Vagina (tissue), 2 donors: ENCODE measurements at places on chromosomes 13 and 19.

DNA sequence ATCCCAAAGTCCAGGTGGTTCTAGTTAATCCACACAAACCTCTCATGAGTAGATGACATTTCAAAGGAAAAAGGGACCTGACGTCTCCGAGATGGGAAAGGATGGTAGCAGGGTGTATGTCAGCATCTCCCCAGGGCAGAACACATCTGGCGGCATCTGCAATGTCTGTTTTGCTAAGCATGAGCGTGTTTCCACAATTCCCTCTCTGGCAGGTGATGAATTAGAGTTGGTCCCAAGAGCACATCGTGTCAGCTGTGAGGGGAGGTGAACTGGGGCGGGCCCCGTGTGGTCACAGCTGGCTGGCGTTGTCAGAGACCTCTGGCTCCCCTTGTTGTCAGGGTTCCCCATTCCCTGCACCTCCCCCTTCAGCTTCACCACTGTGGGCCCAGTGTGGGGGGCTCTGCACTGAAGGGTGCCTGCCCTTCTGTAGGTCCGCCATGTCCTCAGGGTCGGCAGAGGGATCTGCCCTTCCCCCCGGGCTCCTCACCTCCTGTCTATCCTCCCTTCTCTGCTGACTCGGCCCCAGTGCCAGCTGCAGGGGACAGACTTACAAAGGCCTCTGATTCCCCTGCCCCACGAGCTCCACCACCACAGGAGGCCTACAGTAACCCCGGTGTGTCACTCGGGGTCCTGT lies 58.2 kb downstream of the CDADC1 start:
- DNase-seq: peak; percentile 84

GRCh38 chr13:110702591-110703526 lies 3.1 kb downstream of the CARS2 start:
- no peak for DNase-seq

DNA sequence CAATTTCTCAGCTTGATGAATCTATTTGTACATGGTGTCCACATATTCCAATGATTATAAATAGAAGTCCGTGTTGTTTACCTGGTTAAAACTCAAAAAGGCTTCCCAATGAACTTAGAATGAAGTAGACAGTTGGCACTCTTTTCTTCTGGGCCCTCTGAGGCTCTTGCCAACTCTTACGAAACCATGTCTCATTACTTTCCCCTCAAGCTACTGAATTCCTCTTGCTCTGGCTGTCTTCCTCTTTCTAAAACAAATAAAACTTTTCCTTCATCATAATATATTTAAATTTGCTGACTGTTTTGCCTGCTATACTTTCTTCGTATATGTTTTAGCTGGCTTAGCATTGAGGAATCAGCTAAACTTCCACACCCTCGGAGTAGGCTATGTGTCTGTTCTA lies 139.7 kb downstream of the SLITRK6 start:
- DNase-seq: no peak

- DNase-seq: no peak
Measured at GRCh38 chr19:58407658-58408151, 744 bp upstream of the ZNF584 start.

DNA sequence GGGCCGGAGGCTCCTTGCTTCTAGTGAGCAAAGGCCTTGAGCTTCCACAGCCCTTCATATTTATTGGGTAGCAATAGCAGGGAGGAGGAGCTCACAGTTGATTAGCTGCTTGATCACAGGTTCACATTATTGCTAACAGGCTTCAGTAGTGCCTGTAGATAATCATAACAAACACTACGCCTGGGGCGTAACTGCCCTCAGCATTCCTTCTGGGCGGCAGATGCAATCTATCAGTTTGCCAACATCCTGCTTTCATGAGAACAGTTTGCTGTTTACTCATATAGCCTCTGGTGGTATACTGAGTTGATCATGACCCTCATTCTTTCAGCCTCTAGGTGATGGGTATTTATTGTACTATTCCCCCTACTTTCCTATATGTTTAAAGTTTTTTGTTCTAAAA lies 149.4 kb downstream of the B3GLCT start:
- DNase-seq: no peak
